ENCODE measurements at places on chromosomes 1 and 21. TPM values are rescaled to one million over a fixed set of nuclear protein-coding genes. Genes with fewer than 3 reads are reported as not detected.

The TRAF5 gene
- total RNA-seq: 2.1 TPM

The SUSD4 gene
- total RNA-seq: 17.7 TPM

The RPL5 gene
- total RNA-seq: 675 TPM

The A3GALT2 gene
- not detected for total RNA-seq

The LMX1A gene
- total RNA-seq: not detected

- DNase-seq: no peak
Observed at GRCh38 chr1:18637962-18638834, 7.6 kb downstream of the PAX7 start.

- no peak for DNase-seq
Observed at GRCh38 chr1:19814681-19815503, at the start of gene RNF186. RNF186 (minus strand) TSS chr1:19815283; CDS start chr1:19815101, 182 bp downstream.

DNA sequence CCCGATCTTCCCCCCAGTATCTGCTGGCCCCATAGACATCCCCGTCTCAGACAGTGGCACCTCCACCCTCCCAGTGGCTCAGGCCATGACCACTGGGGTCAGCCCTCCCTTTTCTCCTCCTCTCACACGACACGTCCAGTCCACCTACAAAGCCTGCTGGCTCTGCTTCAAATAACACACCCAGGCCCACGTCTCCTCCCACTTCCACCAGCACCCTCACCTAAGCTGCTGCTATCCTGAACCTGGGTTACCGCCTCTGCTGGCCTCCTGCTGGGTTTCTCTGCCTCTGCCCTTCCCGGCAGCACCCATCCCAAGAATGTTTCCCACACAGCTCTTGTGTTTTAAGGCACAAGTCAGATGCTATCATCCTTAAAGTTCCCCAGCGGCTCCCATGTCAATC is 26.0 kb downstream of the MX2 start:
- no peak for DNase-seq

DNA sequence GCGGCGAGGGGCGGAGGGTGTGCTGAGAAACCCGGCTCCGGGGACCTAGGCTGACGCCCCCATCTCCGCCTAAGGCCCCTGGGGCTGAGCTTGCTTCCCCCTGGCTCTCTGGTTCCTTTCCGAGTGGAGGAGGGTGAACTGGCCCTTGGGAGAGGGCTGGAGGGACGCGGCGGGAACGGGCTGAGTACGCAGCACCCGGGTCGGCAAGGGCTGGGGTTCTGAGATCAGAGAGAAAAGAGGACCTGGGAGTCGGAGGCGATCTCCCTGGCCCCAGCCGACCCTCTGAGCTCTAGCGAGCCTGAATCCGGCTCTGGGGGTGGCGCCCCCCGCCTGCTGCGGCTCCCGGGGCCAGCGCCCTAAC is 270.8 kb downstream of the FOXD2 start:
- DNase-seq: no peak

DNA sequence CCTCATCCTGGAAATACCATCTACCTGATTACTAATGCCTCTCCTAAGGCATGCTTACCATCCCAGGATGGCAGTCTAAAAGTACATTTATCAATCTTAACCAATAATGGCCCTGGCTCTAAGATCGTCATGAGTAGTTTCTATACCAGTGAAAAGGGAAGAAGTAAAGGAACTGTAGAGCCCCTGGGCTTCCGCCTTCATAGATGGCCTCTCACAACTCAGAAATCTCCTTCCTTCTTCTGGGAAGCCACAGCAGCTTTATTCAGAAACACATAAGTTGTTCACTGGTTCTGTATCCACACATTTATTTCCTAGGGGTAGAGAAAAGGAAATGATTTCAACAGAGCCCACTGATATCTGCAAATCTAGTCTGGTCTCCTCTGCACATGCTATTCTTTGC is 41.0 kb upstream of the CD5L start:
- DNase-seq: no peak

- DNase-seq: no peak
Observed at GRCh38 chr1:234938135-234938534, 190.5 kb downstream of the TOMM20 start.
